ENCODE measurements at places on chromosomes 16 and 17. TPM values are rescaled to one million over a fixed set of nuclear protein-coding genes. Genes with fewer than 3 reads are reported as not detected.

The DNAAF8 gene
- total RNA-seq, result not detected

The TNRC6C gene
- total RNA-seq, result 16.0 TPM

The MOSMO gene
- 13.6 TPM for total RNA-seq

The KCNH4 gene
- total RNA-seq, result 1.6 TPM

The PDILT gene
- total RNA-seq, result not detected

The TM4SF5 gene
- not detected for total RNA-seq

The TP53TG3F gene
- total RNA-seq, result not detected

The CA5A gene
- total RNA-seq, result not detected

The KRT33A gene
- total RNA-seq, result not detected

The GTF3C1 gene
- 54.3 TPM for total RNA-seq

DNA sequence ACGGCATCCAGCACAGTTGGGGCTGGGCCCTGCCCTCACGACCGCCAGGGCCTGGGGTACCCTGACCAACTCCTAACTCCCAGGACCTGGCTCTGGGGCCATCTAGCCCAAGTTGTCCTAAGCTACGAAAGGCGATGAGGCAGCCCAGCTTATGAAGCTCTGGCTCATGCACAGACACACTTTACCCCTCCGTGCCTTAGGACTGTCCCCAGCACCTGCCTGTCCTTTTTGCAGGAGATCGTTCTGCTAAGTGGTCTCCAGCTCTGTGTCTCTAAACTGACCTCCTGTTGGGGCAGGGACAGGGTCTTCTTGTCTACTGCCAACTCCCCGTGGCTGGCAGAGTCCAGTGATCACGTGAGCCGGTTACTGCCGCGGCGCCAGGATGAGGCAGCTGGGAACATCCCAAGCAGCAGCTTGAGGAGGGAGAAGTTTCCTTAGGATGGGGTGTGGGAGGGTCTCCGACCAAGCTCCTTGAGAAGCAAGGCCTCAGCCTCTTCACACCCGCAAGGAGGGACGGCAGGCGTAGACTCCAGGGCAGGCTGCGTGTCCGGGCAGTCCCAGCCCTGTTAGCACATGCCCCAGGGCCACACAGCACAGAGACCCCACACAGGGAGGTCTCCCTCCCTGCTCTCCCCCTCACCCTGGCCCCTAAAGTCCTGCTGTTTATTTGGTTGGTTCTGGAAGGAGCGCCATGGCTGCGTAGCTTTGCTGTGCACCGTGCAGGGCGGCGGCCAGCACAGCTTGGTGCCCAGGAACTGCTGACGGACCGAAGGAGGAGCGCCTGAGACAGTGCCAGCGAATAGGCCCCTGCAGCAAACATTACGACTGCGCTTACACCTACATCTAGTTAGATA, 16.4 kb upstream of the METRNL start:
- H3K4me1 ChIP-seq, result peaks cover 2% of the 10 kb centered on the region
- no peak for DNase-seq
- no peak overlapping the region for H3K4me3 ChIP-seq
- H3K27ac ChIP-seq, result no peak overlapping the region

DNA sequence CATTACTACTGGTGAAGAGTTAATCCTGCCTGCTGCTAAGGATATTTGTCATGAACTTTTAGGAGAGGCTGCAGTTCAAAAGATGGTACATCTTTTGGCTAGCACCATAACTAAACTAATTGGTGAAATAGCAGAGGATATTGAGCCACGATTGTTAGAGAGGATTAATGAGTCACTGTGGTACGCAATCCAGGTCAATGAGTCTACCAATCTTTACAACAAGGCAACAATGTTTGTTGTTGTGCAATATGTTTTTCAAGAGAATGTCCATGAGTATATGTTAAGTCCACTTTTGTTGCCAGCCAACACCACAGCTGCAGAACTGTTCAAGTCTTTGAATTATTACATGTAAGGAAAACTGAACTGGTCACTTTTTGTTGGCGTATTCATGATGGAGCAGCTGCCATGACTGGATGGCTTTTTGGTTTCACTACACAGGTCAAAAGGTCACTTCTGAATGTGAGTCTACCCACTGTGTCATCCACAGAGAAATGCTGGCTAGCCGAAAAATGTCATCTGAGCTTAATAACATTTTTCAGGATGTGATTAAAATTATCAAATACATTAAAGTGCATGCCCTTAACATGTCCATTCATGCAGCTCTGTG, 402.6 kb upstream of the KIF2B start:
- H3K4me3 ChIP-seq, result no peak overlapping the region
- H3K4me1 ChIP-seq, result no peaks in the 10 kb centered on the region
- no peak for DNase-seq
- no peaks in the 10 kb centered on the region for H3K27me3 ChIP-seq
- no peaks in the 10 kb centered on the region for H3K36me3 ChIP-seq
- H3K27ac ChIP-seq, result no peak overlapping the region

DNA sequence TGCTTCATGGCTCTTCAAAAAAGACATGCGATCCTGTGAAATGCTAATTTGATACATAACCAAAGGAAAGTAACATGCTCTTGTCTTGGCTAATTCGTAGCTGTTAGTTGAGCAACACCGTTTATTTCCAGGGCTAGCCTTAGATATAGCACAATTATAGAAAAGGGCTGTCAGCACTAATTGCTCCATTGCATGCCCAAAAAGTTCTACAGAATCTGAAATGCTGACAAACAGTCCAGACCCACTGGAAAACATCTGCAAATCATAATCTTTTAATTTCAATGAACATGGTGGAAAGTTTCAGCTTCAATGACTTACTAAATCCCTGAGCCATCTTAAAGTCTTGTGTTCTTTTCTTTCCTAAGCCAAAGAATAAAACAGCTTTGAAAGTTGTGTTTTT, 42.9 kb upstream of the NUDT7 start:
- peaks cover 2% of the 10 kb centered on the region for H3K27me3 ChIP-seq
- DNase-seq, result no peak
- H3K36me3 ChIP-seq, result no peaks in the 10 kb centered on the region
- no peak overlapping the region for H3K27ac ChIP-seq

- H3K4me3 ChIP-seq, result no peak overlapping the region
- H3K4me1 ChIP-seq, result peaks cover 16% of the 10 kb centered on the region
- peak; percentile 41 for DNase-seq
Observed at GRCh38 chr16:17228048-17228707, 242.6 kb downstream of the XYLT1 start.

DNA sequence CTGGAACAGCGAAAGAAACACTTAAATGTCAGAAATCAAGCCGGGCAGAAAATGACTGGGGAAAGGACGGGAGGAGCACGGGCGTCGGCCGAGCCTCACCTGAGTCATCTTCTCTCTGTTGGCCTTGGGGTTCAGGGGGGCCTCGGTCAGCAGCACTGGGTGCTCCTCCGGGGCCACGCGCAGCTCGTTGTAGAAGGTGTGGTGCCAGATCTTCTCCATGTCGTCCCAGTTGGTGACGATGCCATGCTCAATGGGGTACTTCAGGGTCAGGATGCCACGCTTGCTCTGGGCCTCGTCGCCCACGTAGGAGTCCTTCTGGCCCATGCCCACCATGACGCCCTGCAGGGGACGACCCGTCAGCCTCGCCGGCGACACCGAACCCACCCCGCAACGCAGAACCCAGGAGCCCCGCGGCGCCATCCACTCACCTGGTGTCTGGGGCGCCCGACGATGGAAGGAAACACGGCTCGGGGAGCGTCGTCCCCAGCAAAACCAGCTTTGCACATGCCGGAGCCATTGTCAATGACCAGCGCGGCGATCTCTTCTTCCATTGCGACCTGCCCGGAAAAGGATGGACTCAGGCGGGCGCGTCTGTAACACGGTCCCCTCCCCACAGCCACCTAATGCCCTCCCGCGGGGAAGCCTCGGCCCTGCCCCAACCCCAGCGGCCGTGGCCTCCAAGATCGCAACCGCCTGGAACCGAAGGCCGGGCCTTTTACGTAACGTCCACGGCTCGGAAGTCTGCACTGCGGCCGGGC, 616 bp downstream of the ACTG1 start:
- peak overlapping the region; percentile 88 for H3K27ac ChIP-seq
- peak overlapping the region; percentile 99 for H3K4me3 ChIP-seq
- H3K36me3 ChIP-seq, result peaks cover 49% of the 10 kb centered on the region
- peak; percentile 80 for DNase-seq
- peaks cover 36% of the 10 kb centered on the region for H3K4me1 ChIP-seq

DNA sequence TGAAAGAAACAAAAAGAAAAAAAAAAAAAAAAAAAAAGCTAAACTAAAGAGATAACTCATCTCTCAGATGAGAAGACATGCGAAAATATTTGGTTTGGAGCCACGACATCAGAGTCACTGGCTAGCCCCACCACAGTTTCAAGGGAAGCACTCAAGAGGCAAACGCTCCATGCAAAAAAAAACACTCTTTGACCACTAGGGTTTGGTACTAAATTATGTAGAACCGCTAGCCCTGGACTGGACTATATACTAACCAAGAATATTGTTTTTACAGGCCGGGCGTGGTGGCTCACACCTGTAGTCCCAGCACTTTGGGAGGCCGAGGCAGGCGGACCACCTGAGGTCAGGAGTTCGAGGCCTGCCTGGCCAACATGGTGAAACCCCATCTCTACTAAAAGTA, 37.3 kb downstream of the METTL16 start:
- no peak overlapping the region for H3K4me3 ChIP-seq
- no peak for DNase-seq
- no peaks in the 10 kb centered on the region for H3K4me1 ChIP-seq
- H3K27me3 ChIP-seq, result no peaks in the 10 kb centered on the region
- H3K27ac ChIP-seq, result no peak overlapping the region
- peaks cover 41% of the 10 kb centered on the region for H3K36me3 ChIP-seq

GRCh38 chr16:89383095-89384003, 107.0 kb downstream of the ANKRD11 start:
- H3K36me3 ChIP-seq, result peaks cover 12% of the 10 kb centered on the region
- H3K27ac ChIP-seq, result peak overlapping the region; percentile 87
- no peaks in the 10 kb centered on the region for H3K27me3 ChIP-seq

DNA sequence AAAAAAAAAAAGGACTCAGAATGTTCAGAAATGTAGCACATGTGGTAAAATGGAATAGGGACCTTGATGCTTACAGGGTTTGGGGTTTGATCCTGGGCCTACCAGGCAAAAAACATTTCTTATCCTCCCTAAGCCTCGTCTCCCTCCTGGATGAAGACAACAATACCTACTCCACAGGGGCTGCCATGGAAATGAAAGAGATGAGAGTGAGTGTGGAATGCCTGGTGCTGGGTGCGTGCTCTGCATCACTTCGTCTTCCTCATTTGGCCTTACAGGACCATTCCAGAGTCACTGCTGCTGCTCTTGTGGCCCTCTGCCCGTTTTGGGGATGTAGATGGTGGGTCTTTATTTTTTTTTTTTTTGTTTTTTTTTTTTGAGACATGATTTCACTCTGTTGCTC, 692.9 kb upstream of the EEF2KMT start:
- no peak overlapping the region for H3K27ac ChIP-seq
- no peaks in the 10 kb centered on the region for H3K4me1 ChIP-seq
- H3K27me3 ChIP-seq, result no peaks in the 10 kb centered on the region
- H3K4me3 ChIP-seq, result no peak overlapping the region
- no peaks in the 10 kb centered on the region for H3K36me3 ChIP-seq

- peaks cover 53% of the 10 kb centered on the region for H3K4me1 ChIP-seq
- H3K36me3 ChIP-seq, result peaks cover 5% of the 10 kb centered on the region
- no peaks in the 10 kb centered on the region for H3K27me3 ChIP-seq
- peak; percentile 87 for DNase-seq
- peak overlapping the region; percentile 63 for H3K4me3 ChIP-seq
Observed at GRCh38 chr16:78778101-78779004, 678.9 kb downstream of the WWOX start.

DNA sequence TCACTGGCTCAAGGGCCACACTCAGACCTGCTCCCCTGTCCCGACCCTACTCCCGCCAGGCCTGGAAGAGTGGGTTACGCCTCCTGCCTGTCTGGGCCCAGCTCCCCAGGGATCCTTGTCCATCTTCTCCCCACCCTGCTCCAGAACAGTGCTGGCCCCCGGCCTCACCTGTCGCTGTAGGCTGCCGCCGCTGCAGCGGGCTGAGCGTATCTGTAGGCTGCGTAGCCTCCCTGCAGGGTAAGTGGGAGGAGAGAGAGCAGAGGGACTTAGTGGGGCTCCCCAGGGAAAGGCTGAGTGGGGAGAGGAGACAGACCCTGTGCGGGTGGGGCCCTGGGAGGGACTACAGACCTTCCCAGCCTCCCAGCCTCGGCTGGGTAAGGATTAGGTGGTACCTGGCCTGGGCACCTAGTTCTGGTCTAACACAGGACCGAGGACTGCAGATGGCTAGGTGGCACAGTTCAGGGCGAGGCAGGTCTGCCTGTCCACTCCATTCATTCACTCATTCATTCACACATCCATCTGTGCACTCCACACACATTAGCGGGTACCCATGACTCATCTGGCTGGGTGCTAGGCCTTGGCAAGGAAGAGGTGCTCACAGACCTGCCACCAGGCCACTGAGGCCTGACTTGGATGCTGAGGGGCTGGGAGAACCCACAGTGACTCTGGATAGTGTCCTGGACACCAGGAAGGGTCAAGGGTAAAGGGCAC, 20.9 kb downstream of the ENGASE start:
- peaks cover 25% of the 10 kb centered on the region for H3K27me3 ChIP-seq
- no peaks in the 10 kb centered on the region for H3K36me3 ChIP-seq
- no peak for DNase-seq
- no peak overlapping the region for H3K4me3 ChIP-seq
- H3K4me1 ChIP-seq, result peaks cover 2% of the 10 kb centered on the region

GRCh38 chr16:76503091-76503490, 225.9 kb downstream of the CNTNAP4 start:
- H3K4me3 ChIP-seq, result no peak overlapping the region
- no peaks in the 10 kb centered on the region for H3K36me3 ChIP-seq
- no peaks in the 10 kb centered on the region for H3K27me3 ChIP-seq
- no peak for DNase-seq
- H3K4me1 ChIP-seq, result no peaks in the 10 kb centered on the region

GRCh38 chr16:70635336-70636016, 10.9 kb upstream of the IL34 start:
- no peak for DNase-seq
- no peak overlapping the region for H3K4me3 ChIP-seq
- peaks cover 5% of the 10 kb centered on the region for H3K27me3 ChIP-seq
- no peak overlapping the region for H3K27ac ChIP-seq

All from activated CD4-positive, alpha-beta T cell treated with anti-CD3 and anti-CD28 coated beads, Interleukin-2, amount 10 ng/mL, durations not matched to agents 24 days and 14 days (primary cell).